ENCODE measurements at places on chromosomes 4 and X.

DNA sequence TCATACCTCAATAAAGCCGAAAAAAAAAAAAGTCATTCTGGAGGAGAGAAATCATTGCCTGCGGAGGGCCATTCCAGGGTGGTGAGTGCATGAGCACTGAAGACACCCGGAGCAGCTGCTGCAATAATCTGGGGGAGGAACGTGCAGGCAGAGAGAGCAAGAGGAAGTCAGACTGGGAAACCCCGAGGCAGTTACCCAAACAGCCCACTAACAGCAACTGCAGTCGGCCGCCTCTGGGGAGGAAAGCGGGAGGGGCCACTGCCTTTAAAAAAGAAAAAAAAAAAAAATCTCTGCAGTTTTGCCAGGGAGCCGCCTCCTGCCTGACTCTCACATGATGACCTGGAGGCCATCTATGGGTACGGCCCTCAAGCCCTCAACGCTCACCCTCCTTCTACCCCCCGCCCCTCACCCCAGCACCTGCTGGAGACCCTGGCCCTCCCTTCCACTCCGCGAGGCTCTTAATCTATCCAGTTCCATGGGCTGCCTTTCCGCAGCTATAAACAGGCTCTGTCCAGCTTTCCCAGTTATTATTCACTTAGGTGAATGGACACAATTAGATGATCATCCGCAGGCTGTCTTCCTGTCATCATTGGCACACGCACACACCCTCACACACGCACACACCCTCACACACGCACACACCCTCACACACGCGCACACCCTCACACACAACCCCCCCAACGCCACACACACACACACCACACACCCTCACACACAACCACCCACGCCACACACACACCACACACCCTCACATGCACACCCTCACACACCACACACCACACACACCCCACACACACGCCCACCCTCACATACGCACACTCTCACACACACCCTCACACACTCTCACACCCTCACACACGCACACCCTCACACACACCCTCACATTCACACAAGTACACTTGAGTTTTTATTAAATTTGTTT lies 3.4 kb upstream of the AVPR2 start:
- no peak for DNase-seq

DNA sequence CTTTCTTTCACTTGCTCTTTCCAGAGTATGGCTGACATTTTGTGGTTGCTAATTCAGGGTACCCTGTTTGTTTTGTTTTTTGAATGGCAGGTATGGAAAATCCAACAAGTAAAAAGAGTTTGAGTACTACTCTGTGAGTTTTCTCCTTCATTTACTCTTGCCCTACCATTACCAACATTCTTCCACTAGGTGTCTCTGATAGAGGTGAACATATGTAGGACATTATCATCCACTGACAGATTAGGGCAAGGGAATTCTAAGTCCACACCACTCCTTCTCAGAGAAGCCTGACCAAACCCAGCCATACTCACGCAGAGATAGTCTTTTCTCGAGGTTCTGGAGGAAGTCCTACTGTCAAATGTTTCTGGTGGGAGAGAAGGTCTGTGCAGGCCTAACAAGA lies 36.7 kb upstream of the HDAC8 start:
- DNase-seq, result no peak

DNA sequence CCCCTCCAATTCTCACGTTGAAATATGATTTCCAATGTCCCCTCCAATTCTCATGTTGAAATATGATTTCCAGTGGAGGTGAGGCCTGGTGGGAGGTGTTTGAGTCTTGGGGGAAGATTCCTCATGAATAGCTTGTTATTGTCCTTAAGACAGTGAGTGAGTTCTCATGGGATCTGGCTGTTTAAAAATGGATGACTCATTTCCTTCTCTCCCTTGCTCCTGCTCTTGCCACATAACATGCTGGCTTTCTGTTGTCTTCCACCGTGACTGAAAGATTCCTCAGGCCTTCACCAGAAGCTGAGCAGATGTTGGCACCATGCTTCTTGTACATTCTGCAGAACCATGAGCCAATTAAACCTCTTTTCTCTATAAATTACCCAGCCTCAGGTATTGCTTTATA lies 346.8 kb upstream of the TECRL start:
- no peak for DNase-seq

- DNase-seq, result no peak
Measured at GRCh38 chr4:184386271-184386781, 88.0 kb downstream of the IRF2 start.

GRCh38 chr4:140330311-140330900 lies 43.0 kb upstream of the SCOC start:
- no peak for DNase-seq

- DNase-seq, result no peak
Measured at GRCh38 chr4:169121861-169122382, 111.9 kb upstream of the CBR4 start.

DNA sequence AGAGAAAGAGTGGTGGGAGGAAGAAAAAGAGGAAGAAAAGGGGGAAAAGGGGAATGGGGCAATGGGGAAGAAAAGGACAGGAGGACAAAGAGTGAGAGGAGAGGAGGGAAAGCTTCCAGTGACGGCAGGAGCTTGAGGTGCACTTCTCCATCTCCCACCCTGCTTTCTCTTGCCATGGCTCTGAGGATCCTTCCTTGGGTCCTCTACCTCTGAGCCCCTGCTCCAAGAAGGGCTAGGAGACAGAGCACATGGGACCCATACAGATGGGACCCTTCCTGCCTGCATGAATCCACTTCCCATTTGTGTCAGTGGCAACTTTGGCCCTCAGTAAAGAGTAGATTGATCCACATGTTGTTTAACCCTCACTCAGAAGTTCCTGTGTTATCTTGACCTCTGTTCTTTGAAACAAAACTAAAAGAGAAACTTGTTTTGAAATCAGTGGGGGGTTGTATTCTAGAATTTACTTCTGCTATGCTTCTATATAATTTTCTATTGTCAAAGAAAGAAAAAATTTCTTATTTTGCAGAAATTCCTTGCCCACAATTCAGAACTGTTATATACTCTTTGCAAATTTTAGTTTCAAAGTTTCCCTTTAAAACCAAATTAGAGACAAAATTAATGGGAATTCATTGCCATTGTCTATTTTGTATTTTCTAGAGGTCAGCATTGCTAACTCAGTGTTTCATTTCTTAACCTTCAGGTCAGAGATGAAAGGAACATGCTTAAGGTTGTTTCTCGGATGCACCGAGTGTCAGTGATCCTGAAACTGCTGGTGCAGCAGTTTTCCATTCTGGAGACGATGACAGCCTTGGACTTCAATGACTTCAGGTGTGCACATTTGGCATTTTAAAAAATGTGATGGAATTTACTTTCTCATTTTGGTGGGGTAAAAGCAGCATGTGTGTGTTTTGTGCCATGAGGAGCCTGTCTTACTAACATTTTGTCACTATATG lies 5.0 kb downstream of the TDO2 start:
- DNase-seq, result no peak

DNA sequence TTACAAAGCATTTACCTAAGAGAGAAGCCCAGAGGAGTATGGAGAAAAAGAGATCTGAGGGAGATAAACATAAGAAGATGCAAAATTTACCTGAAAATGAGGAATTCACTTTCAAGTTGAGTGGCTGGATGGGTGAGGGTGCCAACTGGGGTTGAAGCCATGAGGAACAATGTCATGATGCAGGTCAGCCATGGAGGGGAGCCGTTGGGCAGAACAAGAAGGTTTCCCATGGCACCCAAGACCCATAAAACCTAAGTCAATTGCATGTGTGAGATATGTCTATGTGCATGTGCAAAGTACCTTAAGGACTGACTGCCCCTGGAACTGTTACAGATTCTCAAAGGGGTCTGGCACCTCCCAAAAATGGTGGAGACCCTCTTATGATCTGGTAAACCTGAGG lies 46.6 kb upstream of the PRRG1 start:
- no peak for DNase-seq

DNA sequence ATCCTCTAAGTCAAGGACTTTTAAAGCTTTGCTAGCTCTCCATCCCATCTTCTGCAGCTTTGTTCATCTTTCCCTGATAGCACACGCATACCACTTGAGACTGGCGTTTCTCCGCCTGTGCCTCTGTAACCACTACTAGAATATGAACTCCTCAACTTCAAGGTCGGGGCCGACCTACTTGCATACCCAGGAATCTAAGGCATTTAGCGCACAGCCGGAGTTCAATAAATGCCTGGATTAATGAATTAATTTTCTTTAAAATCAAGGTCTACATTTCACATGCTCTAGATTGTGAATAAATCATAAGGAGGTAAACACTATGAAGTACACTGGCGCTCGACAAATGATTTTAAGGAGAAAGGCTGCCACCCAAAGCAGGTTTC lies 89.3 kb downstream of the HNRNPD start:
- DNase-seq, result no peak

DNA sequence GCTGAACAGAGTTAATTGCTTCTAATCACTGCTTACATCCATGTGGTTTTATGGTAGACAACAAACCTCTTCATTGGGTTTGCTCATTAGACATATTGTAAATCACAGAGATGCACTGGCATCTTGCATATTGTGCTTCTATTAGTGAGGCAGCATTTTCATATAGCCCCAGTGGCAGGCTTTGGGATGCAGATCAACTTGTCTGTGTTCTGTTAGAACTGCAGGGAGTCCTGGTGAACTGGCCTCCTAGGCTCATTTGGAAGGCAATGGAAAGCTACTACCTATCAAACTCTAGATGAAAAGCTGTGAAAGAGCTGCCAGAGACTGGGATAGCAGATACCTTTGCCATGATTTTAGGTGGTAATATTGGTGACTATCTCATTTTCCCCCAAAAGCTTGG lies 108.8 kb downstream of the NAA11 start:
- no peak for DNase-seq

DNA sequence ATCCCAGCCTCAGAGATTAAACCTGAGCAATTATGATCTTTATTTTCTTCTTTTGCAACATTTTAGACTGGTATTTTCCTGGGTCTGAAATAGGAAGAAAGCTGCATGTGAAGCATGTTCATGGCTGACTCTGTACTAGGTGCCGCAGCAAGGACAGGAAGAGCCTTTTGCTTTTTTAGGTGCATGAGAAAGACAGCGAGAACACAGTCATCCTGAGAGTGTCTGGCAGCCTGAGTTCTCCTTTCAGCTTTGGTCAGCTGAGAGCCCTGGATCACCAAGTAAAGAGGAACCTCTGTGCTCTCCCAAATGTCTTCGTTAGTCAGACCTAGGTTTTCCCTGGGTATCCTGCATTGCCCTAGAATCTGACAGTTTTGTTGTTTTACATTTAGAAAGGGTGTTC lies 29.8 kb downstream of the FAM149A start:
- DNase-seq, result no peak

GRCh38 chrX:44234116-44234515 lies 109.4 kb downstream of the EFHC2 start:
- no peak for DNase-seq

DNA sequence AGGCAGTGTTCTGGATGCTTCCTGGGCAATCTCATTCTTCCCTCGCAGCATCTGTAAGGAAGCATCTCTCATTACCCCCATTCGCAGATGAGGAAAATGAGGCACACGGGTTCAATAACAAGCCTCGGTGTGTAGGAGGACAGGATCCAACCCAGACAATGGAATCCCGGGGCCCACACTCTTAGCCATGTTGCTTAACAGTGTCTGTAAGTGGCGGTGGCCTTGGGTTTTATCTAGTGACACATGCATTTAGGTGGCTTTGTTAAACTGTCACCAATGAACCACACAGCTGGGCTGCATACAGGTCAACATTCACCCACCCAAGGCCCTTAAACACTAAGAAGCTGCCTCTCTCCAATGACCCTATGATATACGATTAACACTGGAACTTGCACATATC lies 22.6 kb downstream of the RELL1 start:
- no peak for DNase-seq

- DNase-seq, result no peak
Measured at GRCh38 chr4:10117359-10118047, 904 bp upstream of the WDR1 start.

- no peak for DNase-seq
Measured at GRCh38 chr4:40265910-40266274, 69.1 kb downstream of the RHOH start.

DNA sequence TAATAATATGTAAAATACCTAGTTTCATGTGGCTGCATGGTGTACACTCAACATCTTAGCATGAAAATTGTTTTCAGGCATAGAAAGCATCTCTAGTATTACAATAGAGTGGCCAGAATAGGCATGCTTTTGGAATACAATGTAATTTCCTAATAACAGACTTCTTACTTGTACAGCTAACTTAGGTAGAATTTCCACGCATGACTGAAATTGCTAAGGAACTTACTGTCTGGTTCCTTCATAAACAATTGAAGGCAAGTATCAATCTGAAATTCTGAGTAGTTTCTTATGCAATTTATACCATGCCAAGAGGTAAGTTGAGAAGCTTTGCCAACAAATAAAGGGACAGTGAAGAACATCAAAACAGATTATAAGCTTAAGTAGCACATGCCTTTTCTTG lies 26.7 kb downstream of the SULT1E1 start:
- DNase-seq, result no peak

DNA sequence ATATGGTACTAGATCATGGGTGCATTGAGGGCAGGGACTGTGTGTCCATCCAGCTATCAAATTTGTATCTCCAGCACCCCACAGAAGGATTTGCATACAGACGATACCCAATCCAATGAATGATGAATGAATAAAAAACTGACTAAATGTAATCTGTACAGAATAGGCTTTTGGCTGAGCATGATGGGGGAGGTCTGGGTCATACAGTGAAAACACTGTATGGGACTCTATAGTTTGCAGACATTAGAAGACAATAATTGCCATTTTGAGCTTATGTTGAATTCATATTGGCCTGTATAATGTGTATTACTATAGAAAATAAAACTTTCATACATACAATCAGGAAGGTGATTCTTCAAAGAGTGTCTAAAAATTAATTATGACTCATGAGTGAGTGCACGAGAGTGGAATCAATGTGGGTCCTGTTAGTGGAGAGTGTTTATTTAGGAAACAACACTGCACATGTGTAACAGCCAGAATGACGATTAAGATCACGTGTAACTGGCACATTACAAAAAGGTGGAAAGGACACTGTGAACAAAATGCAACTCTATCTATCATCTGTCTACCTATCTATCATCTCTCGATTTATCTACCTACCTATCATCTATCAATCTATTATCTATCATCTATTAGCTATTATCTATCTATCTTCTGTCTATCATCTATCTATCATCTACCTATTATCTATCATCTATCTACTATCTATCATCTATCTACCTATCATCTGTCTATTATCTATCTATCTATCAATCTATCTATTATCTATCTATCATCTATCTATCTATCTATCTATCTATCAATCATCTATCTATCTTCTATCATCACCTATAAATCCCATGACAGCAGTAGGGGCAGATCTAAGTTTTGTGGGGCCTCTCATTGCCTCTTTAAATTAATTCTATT lies 201.3 kb downstream of the PTTG2 start:
- DNase-seq, result no peak

GRCh38 chrX:2934715-2935710 lies 5.9 kb upstream of the ARSD start:
- no peak for DNase-seq

DNA sequence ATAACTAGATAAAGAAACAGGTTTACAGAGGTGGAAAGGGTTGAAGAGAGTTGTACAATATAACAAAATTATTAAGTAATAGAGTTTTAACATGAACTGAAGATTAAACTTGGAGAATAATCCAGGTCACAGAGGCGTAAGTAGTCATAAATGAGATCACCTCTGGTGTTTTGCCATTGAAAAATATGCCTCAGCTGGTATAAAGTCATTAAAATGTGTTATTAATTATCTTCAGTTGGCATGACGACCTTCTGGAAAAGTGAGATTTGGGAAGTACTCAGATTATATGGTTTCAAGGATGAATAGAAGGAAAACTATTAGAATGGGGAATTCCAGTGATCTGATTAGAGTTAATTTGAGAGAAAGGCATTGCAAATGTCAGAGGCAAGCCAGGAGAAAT lies 237.5 kb upstream of the ANXA10 start:
- no peak for DNase-seq

- DNase-seq, result no peak
Measured at GRCh38 chrX:5681159-5681558, 547.5 kb downstream of the NLGN4X start.
